T follicular helper cell (primary cell): ENCODE measurements at places on chromosomes 1 and 21.

GRCh38 chr1:227234998-227235405, 83.3 kb downstream of the CDC42BPA start:
- DNase-seq = no peak

DNA sequence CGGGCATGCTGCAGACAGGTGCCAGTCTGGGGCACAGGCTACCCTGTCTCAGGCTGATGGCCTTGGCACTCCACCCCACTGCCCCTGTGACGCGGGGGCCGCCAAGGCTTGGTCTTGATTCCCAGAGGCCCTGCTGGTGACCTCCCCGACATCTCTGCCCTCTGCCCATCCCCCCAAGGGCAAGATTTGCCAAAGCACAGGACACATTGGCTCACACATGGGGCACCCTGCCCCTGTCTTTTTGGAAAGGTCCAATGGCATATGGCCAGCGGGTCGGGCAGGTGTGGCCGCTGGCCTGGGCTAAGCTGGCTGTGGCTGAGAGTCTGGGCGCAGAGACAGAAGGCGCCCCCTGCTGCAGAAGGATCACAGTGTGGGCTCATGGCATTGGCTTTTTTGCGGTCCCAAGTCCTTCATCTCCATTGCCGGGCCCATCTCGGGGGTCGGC, 4.6 kb downstream of the MIB2 start:
- DNase-seq = no peak

- no peak for DNase-seq
Observed at GRCh38 chr21:23900727-23901126, 1706.6 kb downstream of the MRPL39 start.

GRCh38 chr1:233485385-233485784, 128.5 kb upstream of the KCNK1 start:
- no peak for DNase-seq

DNA sequence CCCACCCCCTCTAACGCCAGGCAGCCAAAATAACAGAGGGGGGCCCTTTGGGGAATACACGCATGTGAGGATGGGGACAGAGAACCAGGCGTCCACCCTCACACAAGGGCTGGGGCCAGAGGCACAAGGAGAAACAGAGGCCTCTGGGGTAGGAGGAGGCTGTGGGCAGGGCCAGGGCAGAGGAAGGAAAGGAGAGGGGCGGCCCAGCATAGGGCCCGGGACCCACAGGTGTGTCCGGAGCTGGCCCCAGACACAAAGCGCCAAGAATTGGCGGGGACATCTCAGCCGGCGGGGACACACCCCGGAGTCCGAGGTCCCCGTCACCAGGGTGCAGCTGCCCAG, 6.7 kb downstream of the PLEKHG5 start:
- DNase-seq = no peak

- no peak for DNase-seq
Observed at GRCh38 chr1:162596514-162597170, 35.1 kb downstream of the UAP1 start.

DNA sequence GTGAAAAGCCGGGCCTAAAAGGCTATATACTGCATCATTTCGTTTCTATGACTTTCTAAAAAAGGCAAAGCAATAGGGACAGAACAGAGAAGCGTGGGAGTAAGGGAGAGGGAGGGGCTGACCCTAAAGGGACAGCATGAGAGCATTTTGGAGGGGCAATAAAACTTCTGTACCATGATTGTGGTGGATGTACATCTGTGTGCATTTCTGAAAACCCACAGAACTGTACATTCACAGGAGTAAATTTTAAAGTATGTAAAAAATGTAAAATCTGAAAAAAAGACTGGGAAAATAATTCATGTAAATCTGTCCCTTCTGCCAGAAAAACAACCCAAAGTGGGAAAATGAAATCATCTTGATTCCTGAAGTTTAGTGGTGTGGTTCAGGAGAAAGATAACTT, 235.4 kb downstream of the CENPF start:
- no peak for DNase-seq

DNA sequence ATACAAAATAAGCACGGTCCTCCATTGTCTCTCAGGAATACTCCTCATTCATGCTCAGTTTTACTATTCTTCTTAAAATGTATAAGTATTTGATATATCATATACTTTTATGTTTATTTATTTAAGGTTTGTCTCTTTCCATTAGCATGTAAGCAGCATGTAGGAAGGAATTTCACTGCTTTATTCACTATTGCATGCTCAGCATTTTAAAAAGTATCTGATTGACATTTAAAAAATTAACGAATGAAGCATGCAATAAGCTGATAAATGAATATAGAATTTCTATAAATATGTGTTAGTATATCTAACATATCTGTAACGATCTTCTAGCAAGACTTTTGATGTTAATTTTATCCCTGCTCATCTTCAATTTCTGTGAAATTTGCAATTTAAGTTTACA, 402.7 kb upstream of the BRINP3 start:
- DNase-seq = no peak

GRCh38 chr1:55774446-55774845, 559.3 kb upstream of the USP24 start:
- DNase-seq = no peak

DNA sequence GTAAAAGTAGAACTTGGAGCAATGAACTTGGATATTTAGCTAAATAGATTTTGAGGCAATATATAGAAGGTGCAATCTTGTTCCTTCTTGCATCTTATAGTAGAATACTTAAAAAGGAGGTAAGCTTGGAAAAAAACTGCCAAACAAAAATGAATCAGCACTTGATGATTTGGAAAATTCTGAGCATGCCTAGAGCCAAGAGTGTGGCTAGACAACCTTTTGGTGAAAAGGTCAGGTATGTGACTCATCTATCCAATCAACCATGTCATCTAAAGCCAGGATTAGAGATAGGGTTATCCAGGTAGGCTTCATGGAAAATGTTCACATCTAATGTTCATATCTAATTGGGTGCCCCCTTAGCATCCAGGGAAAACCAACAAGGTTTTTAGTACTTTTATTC, 515.0 kb downstream of the COL11A1 start:
- DNase-seq = no peak

DNA sequence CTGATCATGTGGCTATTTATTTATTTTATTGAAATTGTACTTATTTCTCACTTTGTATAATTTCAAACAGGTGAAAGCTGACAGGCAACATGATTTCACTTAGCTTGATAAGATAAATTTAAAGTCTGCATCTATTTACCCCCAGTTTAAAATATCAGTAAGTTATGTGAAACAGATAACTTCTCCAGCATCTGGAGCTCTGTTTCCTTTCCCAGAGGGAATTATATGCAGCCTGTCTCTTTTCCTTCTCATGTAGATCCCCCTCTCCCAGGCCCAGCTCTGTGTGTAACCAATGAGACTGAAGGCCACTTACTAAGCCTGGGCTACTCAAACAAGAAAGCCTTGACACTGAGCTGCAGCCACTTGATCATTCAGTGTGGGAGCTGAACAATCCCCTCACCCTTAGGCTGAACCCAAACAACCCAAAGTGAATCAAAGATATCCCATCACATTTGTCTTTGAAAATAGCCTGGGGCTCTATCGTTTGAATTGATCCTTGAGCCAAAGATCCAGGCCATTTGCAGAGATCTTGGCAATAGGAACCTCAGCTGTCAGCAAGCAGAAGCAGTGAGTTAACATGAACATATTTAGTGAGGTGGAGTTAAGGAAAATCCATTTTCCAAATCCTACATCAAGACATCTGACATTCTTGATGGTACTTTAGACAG, 383.9 kb downstream of the TGFB2 start:
- DNase-seq = no peak

- DNase-seq = no peak
Observed at GRCh38 chr1:64363111-64363510, 106.8 kb upstream of the CACHD1 start.

- DNase-seq = no peak
Observed at GRCh38 chr21:39332175-39332574, 16.7 kb downstream of the HMGN1 start.

DNA sequence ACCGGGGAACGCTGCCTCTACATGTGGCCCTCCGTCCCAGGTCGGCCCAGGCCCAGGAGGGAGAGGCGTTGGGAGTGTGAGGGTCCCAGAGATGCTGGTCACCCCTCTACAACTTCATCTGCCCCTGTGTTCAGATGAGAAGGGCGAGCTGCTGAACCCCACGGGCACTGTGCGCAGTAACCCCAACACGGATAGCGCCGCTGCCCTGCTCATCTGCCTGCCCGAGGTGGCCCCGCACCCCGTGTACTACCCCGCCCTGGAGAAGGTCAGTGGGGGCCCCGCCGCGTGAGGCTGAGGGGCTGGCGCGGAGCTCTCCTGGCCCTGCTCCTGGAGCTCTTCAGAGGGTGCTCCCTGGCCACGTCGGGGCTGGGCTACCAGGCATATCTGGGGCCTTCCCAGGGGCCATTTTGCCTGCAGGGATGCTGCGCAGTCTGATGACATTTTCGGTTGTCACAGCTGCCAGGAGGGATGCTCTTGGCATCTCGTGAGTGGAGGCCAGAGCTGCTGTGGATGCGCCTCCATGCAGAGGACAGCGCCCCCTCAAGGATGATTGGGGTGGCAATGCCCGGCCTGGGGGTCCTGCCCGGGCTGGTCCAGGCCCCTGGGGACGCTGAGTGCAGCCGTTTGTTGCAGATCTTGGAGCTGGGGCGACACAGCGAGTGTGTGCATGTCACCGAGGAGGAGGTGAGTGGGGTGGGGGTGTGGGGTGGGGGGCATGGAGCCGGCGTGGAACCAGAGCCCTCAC, 68.6 kb downstream of the PIK3CD start:
- DNase-seq = no peak

DNA sequence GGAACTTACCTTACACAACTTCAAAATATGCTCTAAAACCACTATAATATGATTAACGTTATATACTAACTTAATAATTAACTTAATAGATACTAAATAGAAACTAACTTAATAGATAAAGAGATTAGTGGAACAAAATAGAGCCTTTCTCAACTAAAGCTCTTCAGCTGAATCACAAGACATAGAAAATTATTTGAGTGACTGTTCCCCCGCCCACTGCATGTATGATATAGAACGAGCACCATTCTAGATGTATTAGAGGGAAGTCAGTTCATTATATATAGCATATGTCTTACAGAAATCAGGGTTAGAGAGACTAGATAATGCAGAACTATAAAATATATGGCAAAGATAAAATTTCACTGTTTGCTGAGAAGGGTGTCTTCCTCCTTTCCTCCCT, 16.3 kb downstream of the LYPLAL1 start:
- no peak for DNase-seq

- DNase-seq = no peak
Observed at GRCh38 chr1:182357913-182358312, 33.7 kb downstream of the GLUL start.

DNA sequence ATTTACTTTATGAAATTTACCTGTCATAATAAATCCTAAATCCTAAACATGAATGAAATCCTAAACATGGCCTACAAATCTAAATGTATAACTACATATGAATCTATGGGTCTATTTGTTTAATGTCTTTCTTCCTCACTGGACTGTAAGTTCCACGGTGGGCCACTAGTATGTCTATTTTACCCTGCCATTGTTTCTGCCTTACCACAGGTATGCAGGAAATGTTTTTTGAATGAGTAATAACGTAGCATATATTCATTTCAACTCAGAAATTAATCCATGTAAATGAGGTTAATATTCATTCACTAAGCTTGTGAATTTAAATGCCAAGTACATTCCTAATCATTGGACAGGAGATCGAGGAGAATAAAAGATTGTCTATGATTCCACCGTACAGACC, 35.3 kb downstream of the B3GALNT2 start:
- no peak for DNase-seq

- no peak for DNase-seq
Observed at GRCh38 chr21:29265690-29266479, 32.8 kb upstream of the BACH1 start.

DNA sequence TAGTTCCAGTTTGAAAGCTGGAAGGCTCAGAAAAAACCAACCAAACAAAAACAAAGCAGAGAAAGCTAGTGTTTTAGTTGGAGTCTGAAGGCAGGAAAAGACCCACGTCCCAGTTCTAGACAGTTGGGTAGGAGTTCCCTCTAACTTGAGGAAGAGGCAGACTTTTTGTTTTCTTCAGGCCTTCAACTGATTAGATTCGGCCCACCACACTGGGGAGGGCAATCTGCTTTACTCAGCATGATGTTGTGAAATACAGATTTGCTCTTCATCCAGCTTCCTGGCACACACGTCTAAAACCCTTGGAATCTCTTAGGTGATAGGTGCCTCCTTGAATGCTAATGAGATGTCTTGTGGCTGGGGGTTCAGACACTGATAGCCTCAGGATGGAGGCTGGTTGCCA, 49.1 kb upstream of the CSF3R start:
- DNase-seq = no peak

- no peak for DNase-seq
Observed at GRCh38 chr1:81954534-81955020, 153.8 kb downstream of the ADGRL2 start.

DNA sequence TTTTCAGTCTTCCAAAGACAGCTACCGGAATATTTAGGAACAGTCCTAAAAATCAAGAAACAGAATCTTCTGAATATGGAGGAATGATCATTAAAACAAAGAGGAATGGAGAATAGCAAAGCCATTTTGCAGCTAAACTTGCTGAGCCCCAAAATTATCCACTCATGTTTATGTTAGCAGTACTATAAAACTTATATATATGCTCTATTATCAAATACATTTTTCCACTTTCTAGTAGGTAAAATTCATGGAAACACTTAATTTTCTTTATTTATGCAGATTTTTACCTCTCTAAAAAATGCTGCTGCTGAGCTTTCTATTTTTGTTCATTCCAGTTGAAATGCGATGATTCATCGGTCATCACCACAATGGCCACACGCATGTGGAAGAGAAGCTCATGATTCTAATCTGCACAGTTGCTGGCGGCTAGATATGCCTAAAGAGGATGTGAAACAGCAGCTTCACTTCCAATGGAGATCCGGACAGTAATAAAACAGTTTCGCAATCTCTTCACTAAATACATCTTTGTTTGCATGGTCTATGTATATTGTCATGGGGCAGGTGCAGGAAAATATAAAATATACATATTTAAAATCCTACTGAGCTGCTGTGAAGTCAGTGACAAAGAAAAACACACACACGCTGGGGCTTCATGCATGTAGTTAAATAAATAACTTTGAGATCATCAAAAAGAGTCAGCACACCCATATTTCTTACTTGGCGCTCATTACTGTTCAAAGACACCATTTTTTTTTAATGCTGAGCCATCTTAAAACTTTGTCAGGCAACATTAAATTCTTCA, 292.2 kb downstream of the SMYD3 start:
- DNase-seq = no peak

DNA sequence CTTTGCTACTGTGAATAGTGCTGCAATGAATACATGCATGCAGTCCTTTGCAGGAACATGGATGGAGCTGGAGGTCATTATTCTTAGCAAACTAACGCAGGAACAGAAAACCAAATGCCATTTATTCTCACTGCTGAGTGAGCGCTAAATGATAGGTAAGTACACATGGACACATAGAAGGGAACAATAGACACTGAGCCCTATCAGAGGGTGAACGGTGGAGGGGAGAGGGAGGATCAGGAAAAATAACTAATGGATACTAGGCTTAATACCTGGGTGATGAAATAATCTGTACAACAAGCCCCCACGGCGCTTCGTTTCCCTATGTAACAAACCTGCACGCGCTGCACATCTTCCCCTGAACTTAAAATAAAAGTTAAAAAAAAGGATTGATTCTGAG, 8.9 kb downstream of the NIBAN1 start:
- DNase-seq = no peak

- DNase-seq = no peak
Observed at GRCh38 chr1:5985250-5985649, 7.0 kb downstream of the NPHP4 start.
